ENCODE measurements at places on chromosomes 5 and 9.

- DNase-seq = no peak
Measured at GRCh38 chr9:16623989-16624743, 246.3 kb downstream of the BNC2 start.

- DNase-seq = no peak
Measured at GRCh38 chr5:57311921-57312735, 138.3 kb downstream of the GPBP1 start.

DNA sequence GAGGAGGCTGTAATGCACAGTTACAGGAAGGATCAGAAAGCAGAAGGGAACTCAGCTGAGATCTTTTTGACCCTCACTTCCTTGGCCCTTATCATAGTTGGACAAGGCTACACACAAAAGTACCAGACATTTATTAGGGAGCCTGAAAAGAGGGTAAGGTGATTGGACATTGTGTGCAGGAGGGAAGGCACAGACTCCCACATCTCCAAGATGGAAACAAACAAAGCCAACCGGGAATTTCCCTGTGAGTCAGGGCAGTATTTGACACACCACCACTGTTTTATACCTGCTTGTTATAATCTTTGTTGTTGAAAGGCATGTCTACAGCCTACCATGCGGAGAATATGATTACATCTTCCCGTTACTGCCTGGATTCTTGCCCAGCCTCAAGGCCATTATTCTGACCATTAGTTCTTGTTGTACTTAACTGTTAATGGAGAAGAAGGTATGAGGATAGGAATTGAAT is 3.0 kb upstream of the CCNG1 start:
- no peak for DNase-seq

GRCh38 chr5:164358531-164359259 is 853.3 kb downstream of the MAT2B start:
- DNase-seq = no peak

DNA sequence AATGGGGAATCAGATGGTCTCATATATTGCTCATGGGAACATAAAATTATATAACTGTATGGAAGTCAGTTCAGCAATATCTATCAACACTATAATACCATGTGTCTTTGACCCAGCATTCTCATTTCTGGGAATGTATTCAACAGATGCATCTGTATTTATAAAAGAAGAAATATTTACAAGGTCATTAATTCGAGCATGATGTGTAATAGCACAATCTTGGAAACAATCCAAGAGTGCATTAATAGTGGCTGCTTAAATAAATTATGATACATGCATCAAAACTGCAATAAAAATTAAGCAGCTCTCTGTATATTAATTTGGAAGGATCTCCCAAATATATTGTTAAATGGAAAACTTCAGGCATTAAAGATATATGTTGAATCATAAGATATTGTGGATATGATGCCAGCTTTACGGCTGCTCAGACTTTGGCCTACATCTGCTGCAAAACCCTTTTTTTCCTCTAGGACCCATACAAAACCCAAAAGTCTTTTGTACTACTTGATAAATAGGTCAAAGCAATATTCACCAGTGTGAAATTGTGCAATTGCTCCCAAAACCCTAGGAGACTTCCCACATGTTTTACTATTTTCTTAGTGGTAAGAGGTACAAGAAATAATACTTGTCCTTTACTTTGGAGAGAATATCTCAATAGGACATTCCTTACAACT is 45.3 kb upstream of the ISOC1 start:
- no peak for DNase-seq

DNA sequence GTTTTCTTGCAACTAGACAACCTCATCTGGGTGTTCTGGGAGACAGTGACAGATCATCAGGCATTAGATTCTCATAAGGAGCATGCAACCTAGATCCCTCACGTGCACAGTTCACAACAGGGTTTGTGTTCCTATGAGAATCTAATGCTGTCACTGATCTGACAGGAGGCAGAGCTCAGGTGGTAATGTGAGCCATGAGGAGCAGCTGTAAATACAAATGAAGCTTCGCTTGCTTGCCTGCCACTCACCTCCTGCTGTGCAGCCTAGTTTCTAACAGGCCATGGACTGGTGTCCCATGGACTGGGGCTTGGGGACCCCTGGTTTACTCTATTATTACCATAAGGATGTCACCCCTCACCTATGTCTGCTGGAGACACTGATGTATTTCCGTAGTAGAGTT is 166.8 kb downstream of the PSAT1 start:
- DNase-seq = no peak

- no peak for DNase-seq
Measured at GRCh38 chr5:172855597-172856292, 21.7 kb downstream of the ERGIC1 start.

GRCh38 chr9:134132208-134132870 is 3.5 kb upstream of the WDR5 start:
- DNase-seq = no peak

- DNase-seq = no peak
Measured at GRCh38 chr9:74753650-74754049, 134.1 kb downstream of the TRPM6 start.

DNA sequence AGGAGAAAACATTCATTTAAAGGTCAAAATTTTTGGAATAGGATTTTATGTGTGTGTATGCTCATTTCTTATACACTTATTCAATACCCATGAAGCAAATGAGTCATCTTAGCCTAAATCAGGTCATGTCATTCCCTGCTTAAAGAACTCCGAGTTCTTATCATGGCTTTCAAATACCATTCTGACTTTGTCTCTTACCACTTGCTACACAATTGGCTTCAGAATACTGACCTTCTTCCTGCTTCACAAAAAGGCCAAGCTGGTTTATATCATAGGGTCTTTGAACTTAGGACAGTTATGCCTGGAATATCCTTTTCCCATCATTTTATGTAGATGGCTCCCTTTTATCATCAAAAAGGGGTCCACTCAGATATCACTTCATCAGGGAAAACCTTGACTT is 652.2 kb upstream of the WWC1 start:
- no peak for DNase-seq

- no peak for DNase-seq
Measured at GRCh38 chr5:6719896-6720560, 6.8 kb downstream of the TENT4A start.

- no peak for DNase-seq
Measured at GRCh38 chr5:100595152-100595811, 60.1 kb downstream of the FAM174A start.

GRCh38 chr5:68222310-68222709 is 6.8 kb downstream of the PIK3R1 start:
- DNase-seq = no peak

- DNase-seq = peak; percentile 69
Measured at GRCh38 chr5:36739751-36740221, 133.4 kb downstream of the SLC1A3 start.

GRCh38 chr5:120124031-120124430 is 340.1 kb upstream of the PRR16 start:
- no peak for DNase-seq

DNA sequence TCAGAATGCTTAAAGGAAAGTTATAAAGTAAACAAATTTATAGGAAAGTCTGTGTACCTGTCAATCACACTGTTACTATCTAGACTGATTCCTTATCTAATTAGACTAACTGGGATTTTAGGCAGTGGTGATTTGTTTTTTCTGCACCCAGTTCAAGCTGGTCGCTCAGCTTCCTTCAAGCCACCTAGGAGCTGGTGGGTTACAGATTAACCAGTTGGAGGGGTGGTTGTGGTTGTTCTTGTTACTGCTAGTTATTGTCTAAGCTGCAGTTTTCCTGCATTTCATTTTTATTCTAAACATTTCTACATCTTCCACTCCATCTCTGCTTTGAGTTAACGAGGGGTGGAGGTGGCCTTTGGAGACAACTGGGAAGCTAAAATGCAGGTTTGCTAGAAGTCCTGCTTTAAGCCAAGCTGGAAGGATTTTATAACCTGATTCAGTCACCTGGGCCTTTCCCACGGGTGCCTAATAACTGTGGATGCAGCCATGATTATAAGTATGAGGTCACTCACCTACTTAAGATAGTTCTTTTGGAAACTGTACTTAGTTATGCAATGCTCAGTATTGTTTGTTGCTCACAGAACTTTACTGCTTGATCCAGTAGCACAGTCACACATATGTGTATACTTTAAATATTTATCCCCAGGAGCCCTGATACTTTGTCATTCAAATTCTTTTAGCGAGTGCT is 303.9 kb upstream of the DAP start:
- no peak for DNase-seq

DNA sequence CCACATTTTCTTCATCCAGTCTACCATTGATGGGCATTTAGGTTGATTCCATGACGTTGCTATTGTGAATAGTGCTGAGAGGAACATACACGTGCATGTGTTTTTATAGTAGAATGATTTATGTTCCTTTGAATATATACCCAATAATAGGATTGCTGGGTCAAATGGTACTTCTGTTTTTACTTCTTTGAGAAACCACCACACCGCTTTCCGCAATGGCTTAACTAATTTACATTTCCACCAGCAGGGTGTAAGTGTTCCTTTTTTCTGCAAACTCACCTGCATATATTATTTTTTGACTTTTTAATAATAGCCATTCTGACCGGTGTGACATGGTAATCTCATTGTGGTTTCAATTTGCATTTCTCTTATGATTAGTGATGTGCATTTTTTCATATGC is 82.2 kb upstream of the RFX3 start:
- DNase-seq = no peak

DNA sequence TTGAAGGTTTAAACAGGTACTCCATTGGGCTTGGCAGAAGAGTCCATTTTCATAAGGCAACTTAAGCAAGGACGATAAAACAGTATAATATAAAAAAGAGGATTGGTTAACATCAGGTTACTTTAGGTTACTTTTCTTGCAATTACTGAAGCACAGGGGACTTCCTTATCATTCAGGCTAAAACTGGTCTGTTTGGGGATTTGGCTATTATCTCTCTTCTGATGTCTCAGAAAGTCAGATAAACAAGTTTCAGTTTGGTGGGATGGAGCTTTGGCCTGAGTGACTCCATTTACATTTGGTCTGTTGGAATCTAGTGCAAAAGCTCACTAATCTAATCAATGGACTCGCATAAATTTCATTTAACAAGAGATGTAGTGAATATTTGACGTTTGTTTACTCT is 8.0 kb downstream of the GAPT start:
- DNase-seq = no peak

DNA sequence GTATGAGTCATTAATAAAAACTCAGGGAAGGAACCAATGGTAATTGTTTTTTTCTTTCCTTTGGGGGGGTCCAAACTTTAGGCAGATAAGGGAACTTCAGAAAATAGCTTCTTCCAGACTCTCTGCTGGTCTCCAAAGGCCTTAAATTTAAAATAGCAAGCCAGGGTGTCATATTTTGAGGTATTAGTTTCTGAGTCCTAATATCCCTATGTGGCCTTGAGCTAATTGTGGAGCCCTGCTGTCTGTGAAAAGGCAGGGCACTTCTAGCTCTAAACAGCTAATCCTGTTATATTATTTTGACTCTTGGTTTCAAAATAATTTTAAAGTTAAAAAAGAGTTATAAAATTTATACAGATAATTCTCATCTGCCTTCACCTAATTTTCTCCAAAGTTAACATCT is 195.7 kb upstream of the PPP1R2B start:
- DNase-seq = no peak

DNA sequence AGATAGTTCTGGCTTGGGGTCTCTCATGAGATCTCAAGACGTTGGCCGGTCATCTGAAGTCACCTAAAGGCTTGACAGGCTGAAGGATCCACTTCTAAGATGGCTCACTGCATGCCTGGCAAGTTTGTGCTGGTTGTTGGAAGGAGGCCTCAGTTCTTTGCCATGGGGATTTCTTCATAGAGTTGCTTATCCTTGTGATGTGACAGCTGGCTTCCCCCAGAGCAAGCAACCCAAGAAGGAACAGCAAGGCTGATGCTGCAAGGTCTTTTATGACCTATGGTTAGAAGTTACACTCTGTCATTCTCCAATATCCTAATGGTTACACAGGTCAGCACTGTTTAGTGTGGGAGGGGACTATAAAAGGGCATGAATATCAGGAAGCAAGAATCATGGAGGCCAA is 20.7 kb upstream of the GRPEL2 start:
- DNase-seq = no peak

DNA sequence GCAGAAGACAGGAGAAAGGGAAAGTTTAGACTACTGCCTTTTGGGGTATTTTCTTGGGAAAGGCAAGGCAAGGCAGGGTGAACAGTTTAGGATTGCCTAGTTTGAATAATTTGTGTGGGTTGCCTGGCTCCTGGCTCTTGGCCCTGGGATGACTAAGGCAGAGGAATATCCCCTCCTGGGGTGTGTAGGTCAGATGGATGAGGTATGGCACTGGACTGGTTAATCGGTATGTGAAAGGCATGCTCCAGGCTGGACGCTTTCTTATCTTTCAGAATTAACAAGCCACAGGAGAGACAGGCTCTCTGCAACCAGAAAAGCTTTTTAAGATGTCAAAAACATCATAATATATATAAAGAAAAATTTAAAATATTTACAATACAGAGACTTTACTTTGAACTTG is 58.6 kb downstream of the STARD4 start:
- no peak for DNase-seq

- DNase-seq = no peak
Measured at GRCh38 chr9:132384376-132384775, 22.3 kb downstream of the TTF1 start.

- no peak for DNase-seq
Measured at GRCh38 chr9:6616951-6617602, 28.5 kb downstream of the GLDC start.

DNA sequence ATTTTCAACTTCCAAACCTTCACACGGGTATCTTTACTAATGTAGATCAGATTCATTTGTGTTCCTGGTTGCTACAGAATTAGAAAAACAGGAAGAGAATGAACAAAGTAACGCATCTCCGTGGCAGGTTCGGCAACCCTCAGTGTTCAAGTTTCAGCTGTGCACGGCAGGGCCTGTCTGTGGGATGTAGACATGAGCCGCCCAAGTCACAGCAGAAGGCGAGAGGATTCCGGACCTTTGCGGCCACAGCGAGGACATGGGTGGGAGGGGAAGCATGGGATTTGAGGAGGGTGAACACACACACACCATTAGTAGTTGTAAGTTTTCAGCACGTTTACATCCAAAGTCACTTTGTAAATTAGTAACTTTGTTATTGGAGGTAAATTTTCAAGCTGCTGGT is 31.7 kb upstream of the CEP72 start:
- DNase-seq = no peak

DNA sequence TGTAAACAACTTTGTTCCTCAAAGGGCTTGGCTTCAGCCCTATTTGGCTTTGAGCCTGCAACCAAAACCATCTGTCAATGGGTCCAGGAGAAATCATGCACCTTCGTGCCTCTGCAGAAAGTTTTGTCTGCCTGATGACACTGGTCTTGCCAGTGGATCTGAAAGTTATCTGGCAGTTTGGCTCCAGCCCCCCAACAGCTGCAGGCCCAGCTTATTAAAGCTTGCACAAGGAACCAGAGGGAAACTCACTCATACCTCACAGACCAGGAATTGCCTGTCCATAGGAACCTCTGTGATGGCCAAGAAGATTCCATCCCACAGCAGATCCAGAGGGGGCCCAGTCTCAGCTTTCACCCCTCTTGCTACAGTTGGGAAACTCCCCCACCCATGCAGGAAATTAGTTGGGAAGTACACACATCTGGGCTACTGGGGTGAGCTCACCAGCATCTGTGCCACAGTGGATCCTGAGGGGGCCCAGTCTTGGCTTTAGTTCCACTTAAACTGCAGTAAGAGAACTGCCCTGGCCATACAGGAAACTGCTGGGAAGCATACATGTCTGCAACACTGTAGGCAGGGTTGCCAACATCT is 265.5 kb downstream of the GRIA1 start:
- no peak for DNase-seq
